Progenitor cell of endocrine pancreas (in vitro differentiated cells): ENCODE measurements at places on chromosomes 5 and 9.
A peak's percentile ranks its signal among the peaks of the same experiment; 100 is the strongest.

GRCh38 chr5:4700069-4700468 lies 440.1 kb upstream of the ADAMTS16 start:
- DNase-seq, result peak; percentile 63

- no peak for DNase-seq
Measured at GRCh38 chr9:107492381-107492970, 2.9 kb upstream of the KLF4 start.

DNA sequence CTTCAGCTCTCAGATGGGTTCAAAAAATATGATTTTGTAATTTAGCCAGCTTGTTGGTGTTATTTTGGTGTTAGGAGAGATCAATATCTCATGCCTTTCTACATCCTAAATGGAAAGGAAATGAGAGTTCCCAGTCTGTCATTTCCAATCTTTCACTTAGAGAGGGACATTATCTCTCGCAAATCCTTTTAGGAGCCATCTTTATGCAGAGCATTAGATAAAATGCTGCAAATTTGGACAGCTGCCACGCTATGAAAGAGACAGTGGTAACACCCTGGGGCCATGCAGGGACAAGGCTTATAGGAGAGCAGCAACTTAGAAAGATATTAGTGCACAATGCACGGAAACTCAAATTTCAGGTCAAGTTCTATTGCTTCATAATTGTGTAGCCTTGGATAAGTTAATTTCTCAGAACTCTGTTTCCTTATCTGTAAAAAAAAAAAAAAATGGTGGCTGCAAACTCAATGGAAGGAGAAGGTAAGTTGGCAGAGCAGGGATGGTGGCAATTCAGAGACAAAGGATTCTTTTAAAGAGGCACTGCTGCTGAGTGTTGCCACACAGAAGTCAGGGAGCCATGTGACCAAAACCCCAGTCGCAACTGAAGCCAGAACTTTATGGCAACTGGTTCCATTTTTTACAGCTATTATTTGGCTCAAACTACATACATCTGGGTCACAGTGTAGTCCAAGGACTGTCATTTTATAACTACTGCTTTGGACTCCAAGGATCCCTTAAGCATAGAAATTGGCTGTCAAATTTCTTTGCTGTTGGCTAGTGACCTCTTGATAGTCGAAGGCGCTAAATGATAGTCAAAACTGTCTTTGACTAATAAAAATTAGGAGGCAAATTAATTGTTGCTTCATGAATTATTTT lies 210.2 kb downstream of the FRMD3 start:
- DNase-seq, result no peak

- DNase-seq, result no peak
Measured at GRCh38 chr9:126471084-126471624, 142.6 kb upstream of the LMX1B start.

GRCh38 chr5:172111852-172112225 lies 76.2 kb downstream of the STK10 start:
- DNase-seq, result no peak

DNA sequence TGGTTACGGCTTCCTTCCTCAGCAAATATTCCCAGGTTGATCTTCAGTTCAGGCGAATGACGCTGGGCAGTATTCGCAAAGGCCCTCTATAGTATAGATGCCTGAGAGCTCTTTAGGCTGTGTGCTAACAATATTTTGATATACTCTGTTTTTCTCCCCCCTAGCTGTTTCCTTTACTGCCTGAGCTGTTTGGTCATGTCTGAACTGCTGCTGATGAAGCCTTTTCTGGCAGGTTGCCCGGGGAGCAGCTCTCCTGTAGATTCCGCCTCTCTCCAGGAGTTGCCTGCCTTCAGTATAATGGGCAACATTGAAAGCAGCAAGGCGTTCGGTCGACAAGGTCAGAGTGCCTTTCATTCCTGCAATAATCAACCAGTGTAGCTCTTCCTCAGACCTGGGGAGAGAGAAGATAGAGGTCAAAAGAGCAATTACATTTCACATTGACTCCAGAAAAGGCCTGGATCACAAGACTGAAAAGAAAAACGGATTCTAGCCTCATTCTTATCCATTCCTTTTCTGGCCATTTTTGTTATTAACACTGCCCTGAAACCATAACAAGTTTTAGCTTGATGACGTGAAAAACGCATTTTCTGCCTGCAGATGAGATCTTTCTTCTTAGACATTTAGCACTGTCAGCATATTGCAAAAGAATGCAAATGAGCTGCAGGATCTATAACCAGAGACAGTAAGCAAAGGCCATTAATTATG lies 60.1 kb upstream of the ZNF608 start:
- DNase-seq, result no peak

DNA sequence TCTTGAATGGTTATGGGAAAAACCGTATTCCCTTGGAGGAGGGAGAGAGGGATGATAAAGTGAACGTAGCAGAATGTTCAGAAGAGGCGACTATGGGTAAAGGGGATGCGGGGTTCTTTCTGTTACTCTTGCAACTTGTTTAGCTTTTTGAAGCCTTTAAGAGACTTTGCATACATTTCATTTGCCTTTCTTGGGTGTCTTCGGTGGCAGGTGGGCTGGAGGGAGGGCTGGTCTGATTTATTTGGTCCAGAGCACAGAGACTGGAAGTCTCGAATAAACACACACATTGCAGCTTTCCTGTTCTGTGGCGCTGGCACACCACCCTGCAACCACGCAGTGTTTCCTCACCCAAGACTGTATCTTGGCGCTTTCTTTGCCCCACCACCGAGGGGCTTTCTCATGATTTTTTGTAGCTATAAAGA lies 23.2 kb downstream of the TTF1 start:
- no peak for DNase-seq

- DNase-seq, result no peak
Measured at GRCh38 chr9:86842573-86842972, 104.7 kb downstream of the GAS1 start.

- DNase-seq, result no peak
Measured at GRCh38 chr5:133252133-133252480, 200.3 kb downstream of the HSPA4 start.

GRCh38 chr9:77807846-77808750 lies 160.0 kb upstream of the GNA14 start:
- no peak for DNase-seq

GRCh38 chr9:108356806-108357205 lies 499.0 kb downstream of the ACTL7B start:
- DNase-seq, result no peak

GRCh38 chr5:27472000-27472763 lies 433.8 kb upstream of the CDH9 start:
- peak; percentile 61 for DNase-seq

GRCh38 chr9:123358181-123358905 lies 2.3 kb downstream of the CRB2 start:
- DNase-seq, result no peak

DNA sequence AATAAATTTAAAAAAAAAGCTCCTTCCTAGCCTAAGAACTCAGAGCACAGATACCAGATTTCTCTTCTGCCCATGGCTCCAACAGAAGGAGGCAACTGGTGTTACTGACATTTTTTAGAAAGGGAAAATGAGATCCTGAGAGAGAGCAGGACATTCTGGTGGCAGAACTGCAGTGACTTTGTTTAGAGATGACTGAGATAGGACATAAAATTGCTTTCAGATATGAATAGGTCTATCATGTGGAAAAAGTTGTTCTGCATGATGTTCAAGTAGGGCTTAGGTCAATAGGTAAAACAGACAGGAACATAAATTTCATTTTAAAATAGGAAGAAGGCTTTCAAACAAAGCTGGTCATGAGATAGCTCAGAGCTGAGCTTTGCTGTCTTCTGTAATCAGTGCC lies 49.6 kb downstream of the NIPAL4 start:
- no peak for DNase-seq

DNA sequence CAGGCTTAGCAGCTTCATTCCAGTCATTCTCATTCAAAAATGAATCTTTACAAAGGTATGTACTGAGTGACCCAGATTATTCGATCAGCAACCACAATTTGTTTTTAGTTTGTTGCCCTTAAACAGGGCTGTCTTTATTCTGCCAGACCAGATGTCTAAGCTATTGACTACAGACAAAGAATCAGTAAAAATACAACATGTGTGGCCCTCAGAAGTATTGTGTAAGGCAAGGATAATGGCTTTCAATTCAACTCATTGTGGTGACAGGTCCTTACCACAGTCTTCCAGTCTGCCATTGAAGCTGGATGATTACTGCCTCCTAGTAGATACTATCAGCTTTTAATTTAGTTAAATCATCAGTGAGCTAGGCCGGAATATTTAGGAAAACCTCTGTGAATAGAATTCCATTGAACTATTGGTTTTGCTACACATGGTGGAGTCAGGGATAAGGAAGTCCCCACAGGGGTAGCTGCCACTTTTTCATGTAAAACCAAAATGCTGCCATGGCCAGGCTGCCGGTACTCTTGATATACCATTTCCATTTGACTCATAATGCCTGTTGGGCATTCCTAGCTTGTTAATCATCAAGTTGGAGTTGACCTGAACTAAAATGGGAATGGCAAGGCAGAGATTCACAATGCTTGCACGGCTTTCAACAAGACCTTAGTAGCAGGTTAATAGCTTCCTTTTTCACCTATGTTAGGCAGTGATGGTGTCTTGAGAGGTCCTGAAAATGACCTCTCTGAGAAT lies 175.6 kb downstream of the MEF2C start:
- DNase-seq, result no peak

DNA sequence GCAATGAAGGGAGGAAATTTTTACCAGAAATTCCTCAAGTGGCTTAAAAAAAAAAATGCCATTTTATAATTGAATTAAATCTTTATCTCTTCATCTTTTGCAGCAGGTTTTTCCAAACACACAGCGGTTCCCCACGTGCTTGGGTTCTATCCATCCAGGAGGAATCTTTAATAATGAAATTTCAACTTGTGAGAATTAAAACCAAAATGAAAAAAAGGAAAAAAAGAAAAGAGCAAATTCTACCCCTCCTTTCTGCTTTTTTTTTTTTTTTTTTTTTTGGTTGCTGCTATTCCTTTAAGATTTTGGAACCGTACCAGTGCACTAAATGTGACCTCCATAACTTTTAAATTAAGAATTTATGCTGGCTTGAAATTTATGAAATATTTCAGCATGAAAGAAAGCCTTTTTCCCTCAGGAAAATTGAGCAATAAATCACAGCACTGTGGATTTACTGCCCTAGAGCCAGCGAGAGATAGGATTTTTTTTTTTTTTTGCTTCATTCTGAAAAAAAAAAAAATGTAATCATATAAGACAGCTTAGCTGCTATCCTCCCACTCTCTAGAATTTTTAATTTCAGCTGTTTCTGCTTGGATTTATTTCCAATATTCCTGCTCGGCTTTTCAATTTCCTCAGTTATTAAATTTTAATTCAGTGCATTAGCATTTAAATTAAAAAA lies 88.5 kb downstream of the ZNF618 start:
- DNase-seq, result no peak

DNA sequence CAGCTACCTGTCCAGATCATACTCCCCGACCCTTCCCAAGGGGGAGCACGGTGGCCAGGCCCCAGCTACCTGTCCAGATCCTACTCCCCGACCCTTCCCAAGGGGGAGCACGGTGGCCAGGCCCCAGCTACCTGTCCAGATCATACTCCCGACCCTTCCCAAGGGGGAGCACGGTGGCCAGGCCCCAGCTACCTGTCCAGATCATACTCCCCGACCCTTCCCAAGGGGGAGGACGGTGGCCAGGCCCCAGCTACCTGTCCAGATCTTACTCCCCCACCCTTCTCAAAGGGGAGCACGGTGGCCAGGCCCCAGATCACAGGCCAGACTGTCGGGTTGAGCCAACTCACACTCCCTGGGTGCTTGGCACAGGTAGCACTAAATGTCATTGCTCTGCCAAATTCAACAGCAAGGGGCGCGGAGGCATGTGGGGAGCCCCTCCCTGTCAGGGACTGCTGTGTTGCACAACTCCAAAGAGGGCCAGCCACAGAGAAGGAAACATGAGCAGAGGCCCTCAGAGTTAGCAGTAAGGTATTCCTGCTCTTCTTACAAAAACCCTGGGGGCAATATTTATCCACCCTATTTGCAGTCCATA lies 136.9 kb downstream of the OLFM1 start:
- DNase-seq, result no peak

GRCh38 chr9:93503381-93503780 lies 50.0 kb upstream of the FAM120AOS start:
- DNase-seq, result no peak

GRCh38 chr5:142143878-142144277 lies 35.3 kb downstream of the NDFIP1 start:
- DNase-seq, result no peak

DNA sequence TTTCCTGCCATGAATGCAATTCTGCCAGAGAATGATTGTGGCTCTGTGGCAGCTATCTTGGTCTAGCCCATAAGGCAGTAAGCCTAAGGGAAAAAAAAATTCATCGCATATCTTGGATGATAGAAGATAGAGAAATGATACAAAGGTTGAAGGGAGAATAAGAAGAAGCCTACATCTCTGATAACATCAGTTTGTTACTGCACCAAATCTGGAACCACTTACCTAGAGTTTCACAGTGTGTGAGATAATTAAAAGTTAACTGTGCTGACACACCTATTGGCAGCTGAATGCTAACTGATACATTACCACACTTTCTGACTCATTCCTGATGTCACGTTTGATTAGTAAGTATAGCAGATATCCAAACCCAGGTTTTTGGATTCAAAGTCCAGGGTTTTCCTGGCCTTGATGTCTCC lies 91.6 kb upstream of the TAF11L2 start:
- no peak for DNase-seq

GRCh38 chr9:19030899-19031298 lies 2.1 kb downstream of the SAXO1 start:
- DNase-seq, result no peak

DNA sequence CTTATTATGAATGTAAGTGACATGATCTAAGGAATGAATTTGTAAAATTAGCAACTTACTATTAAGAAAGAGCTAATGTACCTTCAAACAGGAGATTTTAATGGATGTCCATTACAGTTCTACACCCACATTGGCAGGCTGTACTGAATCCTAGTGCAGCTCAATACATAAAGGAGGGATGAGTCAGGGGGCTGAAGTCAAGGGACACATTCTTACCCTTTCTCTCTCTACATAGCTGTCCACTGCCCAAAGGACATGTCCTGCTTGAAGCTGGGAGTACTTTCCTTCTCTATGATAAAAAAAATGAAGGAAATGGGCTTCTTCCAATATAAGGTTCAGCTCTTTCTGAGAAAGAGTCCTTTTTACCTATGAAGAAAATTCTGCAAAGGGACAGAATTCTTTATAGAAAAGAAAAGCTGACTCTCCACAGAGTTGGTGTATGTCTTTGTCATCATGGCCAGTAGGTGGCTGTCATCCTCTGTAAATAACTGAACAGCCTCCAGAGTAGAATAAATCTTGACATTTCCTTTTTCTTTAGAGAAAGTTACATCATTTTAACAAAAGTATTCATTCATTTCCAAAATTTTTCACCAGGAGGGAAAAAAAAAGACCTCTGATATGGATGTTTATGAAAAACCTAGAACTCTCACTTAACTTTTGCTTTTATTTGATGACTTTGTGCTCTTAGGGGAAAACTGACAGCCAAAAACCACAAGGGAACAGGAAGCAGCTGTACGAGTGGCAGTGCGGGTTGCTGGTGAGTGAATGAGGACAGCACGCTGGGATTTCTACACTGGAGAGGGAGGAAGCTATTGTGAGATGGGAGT lies 13.1 kb upstream of the IFNA14 start:
- no peak for DNase-seq

GRCh38 chr5:76473661-76474060 lies 70.6 kb downstream of the IQGAP2 start:
- DNase-seq, result no peak
